Thoracic aorta (tissue), 2 donors: ENCODE measurements at places on chromosomes 2 and 18. TPM values are rescaled to one million over a fixed set of nuclear protein-coding genes. Genes with fewer than 3 reads are reported as not detected.

DNA sequence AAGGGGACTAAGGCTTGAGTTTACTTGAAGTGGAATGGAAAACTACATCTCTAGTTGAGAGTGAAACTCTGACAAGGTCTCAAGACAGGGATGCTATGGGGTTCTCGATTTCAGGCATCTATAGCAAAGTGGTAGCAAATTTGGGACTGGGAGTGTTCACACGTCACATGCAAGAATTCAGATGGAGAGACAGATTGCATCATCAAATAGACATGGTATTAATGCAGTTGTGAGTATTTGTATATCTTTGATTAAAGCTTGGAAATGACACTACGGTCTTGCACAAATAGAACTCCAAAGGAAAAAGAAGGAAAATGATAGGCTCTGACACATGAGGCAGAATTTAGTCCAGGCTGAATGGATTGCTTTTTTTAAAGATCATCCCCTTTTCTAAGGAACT is 1061.6 kb upstream of the FANCL start:
- no peak for DNase-seq

- no peak for DNase-seq
Observed at GRCh38 chr18:74501386-74501785, 5.2 kb downstream of the CNDP2 start.

The IL1R2 gene
- 47.7 TPM for total RNA-seq

The OXER1 gene
- total RNA-seq = 5.8 TPM

The CFC1 gene
- not detected for total RNA-seq

The TPO gene
- 8.1 TPM for total RNA-seq
